CD4-positive, alpha-beta memory T cell (primary cell): ENCODE measurements at places on chromosomes 7 and 10. TPM values are rescaled to one million over a fixed set of nuclear protein-coding genes. Genes with fewer than 3 reads are reported as not detected.

DNA sequence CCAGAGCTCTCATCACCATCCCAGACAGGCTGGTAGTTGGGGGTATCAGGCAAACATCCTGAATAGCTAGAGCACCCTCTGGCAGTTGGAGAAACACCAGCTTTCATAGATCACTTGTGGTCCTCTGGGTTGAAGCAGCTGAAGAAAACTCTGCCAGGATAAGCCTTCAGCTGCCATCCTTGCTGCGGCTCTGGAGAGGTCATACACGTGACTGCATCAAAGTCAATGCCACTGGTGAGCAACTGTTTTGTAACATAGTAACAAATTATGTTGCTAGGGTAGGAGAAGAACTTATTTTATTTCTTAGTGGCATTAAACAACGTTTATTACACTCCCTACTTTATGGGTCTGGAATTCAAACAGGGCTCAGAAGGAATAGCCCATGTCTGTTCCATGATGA, 19.2 kb upstream of the PANK1 start:
- no peak for DNase-seq

GPAM gene
- total RNA-seq, result 6.3 TPM

DNA sequence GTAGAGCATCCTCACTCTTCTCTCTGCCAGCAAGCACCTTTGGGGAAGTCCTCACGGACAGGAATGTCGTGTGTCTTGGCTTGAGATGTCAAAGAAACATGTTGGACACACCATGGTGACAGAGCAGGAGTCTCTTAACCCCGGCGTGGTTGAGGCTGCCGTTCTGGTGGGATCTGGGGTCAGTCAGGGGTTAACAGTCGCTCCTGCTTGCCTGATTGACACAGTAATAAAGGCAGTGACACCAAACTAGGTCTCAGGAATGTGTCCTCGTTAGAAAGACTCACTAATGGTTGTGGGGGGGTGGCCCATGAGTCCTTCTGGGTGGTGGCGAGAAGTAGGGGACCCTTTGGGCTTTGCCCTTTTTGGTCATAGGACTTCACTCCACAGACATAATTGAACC, 69.0 kb downstream of the TCF7L2 start:
- no peak for DNase-seq

DNA sequence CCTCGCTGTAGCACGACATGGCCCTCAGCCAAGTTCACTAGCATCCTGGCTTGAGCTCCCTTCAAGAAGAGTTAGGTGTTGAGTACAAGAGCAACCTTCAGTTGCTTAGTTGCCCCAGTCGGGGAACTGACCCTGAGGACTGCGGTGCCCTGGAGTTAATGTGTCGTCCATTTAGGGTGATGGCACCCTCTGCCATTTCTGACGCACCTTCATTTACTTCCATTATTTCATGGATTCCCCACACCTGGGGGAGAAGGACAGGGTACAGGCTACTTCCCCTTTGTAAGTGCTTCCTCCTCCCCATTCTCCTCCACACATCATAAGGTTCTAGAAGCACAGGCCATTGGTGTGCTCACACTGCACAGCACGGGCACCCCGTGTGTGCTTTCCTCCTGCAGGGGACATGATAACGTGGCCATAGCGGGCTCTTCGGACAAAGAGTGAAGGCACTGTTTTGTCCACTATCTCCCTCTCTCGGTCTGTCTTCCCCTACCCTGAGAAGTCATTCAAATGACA, 1.8 kb downstream of the ALOX5 start:
- DNase-seq, result no peak

PRPS1L1 gene
- not detected for total RNA-seq

NAT16 gene
- not detected for total RNA-seq

DNA sequence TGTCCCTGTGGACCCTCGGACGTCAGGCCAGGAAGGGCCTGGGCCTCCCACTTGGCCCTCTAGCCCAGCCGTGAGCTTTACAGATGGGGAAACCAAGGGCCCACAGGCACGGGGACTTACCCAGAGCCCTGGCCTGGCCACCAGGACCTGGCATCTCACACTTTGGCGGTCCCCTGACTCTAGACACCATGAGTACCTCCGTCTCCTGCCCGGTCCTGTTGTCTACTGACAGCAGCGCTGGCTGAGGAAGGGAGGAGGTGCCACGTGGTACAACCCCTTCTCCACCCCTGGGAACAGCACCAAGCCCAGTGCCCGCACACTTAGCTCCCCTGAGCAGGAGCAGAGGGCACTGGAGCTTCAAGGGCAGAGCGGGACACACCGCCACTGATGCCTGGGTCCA, 26.1 kb downstream of the ADGRA1 start:
- no peak for DNase-seq

GALNT17 gene
- not detected for total RNA-seq

CFTR gene
- total RNA-seq, result not detected

DNA sequence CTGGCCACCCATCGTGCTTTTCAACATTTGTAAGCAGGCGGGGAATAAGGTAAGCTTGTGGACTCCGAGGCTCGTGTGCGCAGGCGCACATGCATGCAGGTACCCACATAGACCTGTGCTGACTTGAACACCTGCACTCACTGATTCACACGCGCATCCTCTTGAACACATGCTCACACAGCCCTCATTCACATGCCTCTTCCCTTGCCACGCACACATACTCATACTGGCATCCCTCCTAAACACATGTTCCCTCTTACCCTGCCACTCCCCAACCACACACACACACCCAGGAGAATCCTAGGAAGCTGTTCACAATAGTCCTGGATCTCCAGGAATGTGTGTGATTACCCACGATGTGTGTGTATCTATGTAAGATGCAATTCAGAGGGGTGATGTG, 44.1 kb upstream of the LBX1 start:
- DNase-seq, result no peak

AKR1C8 gene
- 8.5 TPM for total RNA-seq

DNA sequence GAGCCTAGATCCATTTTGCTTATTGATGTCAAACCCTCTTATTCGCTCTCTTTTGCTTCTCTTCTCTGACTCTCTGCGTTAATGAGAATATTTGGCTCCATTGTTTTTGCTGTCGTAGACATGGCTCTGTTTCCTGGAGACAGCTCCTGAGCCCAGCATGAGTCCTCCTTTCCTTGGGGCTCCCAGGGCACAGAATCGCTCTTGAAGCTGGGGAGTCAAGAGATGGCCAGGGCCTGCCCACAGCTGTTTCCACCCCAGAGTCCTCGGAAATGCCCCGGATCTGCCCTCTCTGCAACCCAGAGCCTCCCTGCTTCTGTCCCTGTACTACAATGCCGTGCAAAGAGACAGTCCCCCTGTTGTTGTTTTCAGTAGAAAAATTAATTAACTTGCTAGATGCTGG, 566.7 kb upstream of the FOXK1 start:
- no peak for DNase-seq

DNA sequence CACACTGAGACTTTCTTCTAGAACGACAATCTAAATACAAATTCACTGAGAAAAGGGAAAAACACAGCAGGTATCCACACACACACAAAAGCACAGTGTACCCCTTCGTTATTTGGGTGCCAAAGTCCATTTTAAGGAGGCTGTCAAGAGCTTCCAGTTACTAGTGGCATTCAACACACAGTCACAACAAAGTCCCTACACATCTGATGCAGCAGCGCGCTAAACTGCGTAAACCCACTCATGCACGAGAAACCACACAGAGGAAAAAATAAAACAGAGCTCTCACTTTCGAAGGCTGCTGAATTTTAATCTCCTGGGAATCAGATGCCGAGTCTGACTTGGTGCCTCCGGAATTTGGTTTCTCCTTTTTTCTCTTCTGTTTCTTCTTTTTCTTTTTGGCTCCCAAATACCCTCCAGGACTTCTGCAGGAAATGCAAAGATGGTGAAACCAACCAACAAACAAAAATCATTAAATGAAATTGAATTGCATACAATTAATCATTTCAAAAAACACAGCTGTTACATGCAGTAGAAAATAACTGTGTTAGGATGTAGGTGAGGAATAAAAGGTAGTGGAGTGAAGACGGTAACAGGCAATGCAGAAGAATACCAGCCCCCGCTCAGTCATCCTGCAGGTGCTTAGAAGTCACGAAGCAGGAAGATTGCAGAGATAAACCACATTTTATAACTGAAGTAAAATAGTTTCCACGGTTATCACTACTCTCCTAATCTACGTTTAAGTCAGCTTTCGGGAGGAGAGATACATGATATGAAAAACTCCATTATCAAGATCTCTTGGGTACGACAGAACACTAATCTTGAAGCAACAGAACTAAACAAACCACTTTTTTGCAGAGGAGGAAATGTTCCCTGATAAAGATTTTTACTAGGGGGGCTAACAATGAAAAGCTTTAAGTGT, 27.1 kb downstream of the NMT2 start:
- DNase-seq, result no peak

ANKRD61 gene
- not detected for total RNA-seq

DNA sequence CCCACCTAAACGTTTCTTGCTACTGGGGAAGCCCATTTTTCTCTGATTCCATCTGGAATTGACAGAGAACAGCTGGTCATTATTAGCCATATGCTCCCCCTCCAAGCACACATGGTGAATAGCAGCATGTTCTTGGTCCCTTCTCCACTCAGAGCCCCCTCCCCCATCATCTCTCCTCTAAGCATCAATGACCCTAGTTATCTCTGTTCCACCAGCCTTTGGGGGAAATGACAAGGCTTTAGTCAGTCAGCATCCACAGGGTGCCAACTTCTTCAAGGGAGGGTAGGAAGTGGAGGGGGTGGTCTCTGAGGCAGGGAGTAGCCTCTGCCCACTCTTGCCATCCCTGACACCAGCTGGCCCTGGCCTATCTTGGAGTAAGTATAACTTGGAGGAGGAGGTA, 163.1 kb downstream of the UBE2H start:
- no peak for DNase-seq

DNA sequence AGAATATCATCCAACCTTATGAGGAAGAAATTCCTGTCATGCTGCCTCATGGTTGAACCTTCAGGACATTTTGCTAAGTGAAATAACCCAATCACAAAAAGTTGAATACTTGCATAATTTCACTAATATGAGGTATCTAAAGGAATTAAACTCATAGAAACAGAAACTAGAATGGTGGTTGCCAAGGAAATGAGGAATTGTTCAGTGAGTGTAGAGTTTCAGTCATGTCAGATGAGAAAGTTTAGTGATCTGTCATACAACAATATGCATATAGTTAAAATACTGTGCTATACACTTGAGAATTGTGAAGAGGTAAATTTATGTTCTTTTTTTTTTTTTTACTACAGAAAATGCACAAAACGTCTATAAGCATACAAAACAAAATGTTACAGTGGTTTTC, 60.7 kb downstream of the R3HCC1L start:
- DNase-seq, result no peak

DNA sequence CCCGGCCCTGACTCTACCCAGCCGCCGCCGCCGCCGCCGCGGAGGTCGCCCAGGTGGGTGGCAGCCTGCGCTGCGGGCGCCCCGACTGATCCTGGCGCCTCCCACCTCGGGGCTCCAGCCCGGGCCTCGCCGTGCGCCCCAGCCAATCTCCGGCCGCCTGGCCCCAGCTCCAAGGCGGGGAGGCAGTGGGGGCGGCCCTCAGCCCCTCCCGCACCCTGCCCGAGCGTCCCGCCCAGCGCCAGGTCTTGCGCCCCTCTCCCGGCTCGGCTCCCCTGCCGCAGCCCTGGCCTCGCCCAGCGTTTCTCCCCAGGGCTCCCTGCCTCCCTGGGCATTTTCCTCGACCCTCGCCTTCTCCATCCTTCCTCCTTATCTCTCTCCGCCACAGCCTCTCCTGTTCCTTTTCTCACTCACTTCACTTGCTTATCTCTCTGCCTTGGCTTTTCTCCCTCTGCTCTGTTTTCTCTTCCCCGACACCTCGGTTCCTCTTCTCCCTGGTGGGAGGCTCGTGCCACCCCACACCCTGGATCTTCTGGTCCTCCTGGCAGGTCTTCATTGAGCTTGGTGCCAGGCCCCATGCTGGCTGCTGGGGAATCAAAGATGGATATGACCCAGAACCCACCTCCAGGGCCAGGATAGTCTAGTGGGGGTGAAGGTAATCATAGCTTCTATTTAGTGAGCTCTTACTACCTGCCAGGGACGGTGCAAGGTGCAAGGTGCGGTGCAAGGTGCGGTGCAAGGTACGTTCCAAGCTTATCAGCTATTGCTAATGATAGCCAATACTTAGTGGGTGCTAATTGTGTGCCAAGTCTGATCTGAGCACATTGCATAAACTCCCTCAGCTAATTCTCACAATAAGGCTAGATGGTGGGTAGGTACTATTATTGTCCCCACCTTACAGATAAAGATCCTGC, at the start of gene SFRP5:
SFRP5 (minus strand) TSS at position 87 of the 911 bp plus-strand sequence. CDS start 166 bp downstream, outside the sequence.
- no peak for DNase-seq

DNA sequence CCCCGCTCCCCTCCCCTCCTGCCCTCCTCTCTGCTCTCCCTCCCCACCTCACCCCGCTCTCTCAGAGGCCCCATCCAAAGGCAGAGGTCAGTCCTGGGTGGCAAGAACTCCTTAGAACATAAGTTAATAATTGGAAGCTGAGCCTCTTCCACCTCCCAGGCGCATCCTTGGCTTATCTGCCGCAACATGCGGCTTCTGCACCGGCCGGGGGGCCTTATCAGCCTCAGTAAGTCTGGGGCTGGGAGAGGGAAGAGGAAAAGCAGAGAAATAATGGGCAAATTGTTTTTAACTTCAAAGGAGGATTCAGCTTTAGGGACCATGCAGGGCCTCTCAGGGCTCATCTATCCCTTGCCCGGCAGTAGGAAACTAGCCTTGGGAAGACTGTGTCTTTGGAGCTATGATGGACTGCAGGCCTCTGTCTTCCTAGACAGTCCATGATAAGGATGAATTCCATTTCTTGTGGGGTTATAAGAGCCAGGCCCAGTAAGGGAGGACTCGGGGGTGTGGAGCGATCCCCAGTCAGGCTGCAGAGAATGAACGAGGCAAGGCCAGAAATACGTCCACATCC, 411.6 kb downstream of the PLXNA4 start:
- no peak for DNase-seq

DNA sequence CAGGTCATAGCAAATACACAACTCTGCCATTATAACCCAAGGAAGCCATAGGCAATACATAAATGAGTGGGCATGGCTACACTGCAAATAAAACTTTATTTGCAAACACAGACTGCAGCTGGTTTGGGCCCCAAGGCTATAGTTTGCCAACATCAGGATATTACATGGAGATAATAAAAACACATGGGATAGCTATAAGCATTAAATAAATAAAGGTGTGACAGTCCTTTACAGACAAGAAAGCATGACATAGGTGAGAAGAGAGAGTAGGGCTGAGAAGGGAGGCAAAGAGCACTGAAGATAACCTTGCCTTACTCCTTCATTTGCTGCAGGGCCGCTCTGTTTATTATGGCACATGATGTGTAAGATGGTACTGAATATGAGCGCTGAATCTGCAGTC, 135.1 kb upstream of the GHITM start:
- no peak for DNase-seq

PKD2L1 gene
- total RNA-seq, result not detected

TFEC gene
- total RNA-seq, result 1.2 TPM

DNA sequence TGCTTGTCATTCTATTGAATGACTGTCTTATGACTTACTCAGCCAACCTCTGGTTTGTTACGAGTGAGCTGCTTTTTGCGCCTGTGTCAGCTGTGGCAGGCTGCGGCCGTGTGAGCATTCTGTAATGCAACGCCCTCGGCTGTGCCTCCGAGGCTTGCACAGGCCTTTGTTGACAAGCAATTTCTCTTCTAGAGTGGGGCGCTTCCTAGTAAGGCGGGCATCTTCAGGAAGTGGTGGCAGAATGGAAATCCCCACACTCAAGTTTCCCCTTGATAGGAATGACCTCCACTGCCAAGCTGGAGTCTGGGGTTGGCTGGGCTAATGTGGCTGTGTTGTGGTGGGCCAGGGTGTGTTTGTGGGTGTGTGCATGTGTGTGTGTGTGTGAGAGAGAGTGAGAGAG, 20.2 kb upstream of the TMEM178B start:
- peak; percentile 86 for DNase-seq

ZNF503 gene
- 0.12 TPM for total RNA-seq
